ENCODE measurements at places on chromosomes 6 and 20. TPM values are rescaled to one million over a fixed set of nuclear protein-coding genes. Genes with fewer than 3 reads are reported as not detected.

GRCh38 chr6:166640342-166641043 is 13.4 kb upstream of the RPS6KA2 start:
- peaks cover 4% of the 10 kb centered on the region for H3K4me1 ChIP-seq
- H3K27ac ChIP-seq, result no peak overlapping the region
- H3K36me3 ChIP-seq, result no peaks in the 10 kb centered on the region
- peak; percentile 55 for DNase-seq

GRCh38 chr6:137967689-137968454 is 100.8 kb downstream of the TNFAIP3 start:
- no peak overlapping the region for H3K27ac ChIP-seq
- no peaks in the 10 kb centered on the region for H3K27me3 ChIP-seq
- no peaks in the 10 kb centered on the region for H3K4me1 ChIP-seq

DNA sequence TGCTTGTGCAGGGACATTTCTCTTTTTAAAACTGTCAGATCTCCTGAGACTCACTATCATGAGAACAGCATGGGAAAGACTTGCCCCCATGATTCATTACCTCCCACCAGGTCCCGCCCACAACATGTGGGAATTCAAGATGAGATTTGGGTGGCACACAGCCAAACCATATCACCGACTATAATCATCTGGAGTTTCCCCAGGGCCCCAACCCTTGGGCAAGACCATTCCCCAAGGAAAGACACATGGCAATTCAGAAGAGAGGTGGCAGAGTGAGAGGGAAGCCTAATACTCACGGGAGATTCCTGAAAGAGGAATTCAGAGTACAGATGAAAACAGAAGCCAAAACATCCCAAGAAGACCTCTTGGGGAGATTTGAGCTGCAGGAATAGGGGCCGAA is 291.0 kb upstream of the PLCB4 start:
- H3K27me3 ChIP-seq, result no peaks in the 10 kb centered on the region
- H3K36me3 ChIP-seq, result no peaks in the 10 kb centered on the region
- H3K27ac ChIP-seq, result no peak overlapping the region
- DNase-seq, result no peak

DNA sequence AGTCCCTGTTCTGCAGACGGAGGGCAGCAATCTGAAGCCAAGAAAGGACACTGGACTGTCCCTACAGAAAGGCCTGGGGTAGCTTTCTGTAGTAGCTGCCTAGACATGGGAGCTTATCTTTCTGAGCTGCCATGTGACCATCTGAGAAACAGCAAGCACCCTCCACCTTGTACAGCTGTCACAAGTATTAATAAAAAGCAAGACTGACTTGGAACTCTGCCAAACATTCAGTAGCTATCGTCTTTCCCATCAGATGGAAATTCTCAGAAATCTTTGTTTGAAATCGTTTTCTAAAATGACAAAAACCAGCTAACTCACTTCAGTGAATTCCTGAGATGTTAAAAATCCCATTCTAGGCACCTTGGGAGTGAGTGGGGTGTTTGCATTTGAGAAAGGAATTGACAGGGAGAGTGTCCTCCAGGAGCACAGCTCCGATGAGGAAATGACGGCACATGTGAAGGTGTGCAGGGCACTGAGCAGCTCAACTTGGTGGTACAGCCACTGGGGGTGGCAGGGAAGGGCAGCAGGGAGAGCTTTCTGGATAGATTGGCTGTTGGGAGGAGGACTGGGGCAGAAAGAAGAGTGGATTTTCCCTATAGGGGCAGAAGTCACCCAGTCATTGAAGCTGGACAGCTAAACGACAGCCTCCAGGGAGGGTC is 24.5 kb downstream of the ACSS1 start:
- peaks cover 27% of the 10 kb centered on the region for H3K4me1 ChIP-seq
- H3K27ac ChIP-seq, result peak overlapping the region; percentile 60
- DNase-seq, result no peak

GRCh38 chr6:4852938-4853337 is 76.7 kb downstream of the CDYL start:
- H3K4me1 ChIP-seq, result peaks cover 3% of the 10 kb centered on the region
- H3K36me3 ChIP-seq, result no peaks in the 10 kb centered on the region
- no peaks in the 10 kb centered on the region for H3K27me3 ChIP-seq
- DNase-seq, result no peak
- H3K27ac ChIP-seq, result no peak overlapping the region

- no peak overlapping the region for H3K4me3 ChIP-seq
- DNase-seq, result no peak
- H3K27me3 ChIP-seq, result no peaks in the 10 kb centered on the region
- no peaks in the 10 kb centered on the region for H3K36me3 ChIP-seq
Observed at GRCh38 chr6:102438171-102438570, 1044.7 kb downstream of the GRIK2 start.

GRCh38 chr6:12222405-12223366 is 67.5 kb upstream of the EDN1 start:
- H3K27ac ChIP-seq, result no peak overlapping the region
- no peaks in the 10 kb centered on the region for H3K36me3 ChIP-seq
- H3K4me3 ChIP-seq, result no peak overlapping the region
- no peaks in the 10 kb centered on the region for H3K27me3 ChIP-seq
- DNase-seq, result no peak

DNA sequence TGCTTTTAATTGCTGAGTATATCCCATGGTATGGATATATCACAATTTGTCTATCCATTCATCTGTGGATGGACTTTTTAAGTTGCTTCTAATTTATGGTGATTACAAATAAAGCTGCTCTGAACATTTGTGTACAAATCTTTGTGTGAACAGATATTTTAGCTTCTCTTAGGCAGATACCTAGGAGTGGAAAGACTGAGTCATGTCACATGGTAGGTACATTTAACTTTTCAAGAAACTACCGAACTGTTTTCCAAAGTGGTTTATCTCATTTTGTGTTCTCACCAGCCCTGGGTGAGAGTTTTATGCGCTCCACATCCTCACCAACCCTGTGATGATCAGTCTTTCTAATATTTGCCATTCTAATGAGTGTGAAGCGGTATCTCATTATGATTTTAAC is 31.0 kb upstream of the ZNFX1 start:
- H3K36me3 ChIP-seq, result no peaks in the 10 kb centered on the region
- H3K4me1 ChIP-seq, result no peaks in the 10 kb centered on the region
- H3K27ac ChIP-seq, result no peak overlapping the region
- no peak for DNase-seq
- H3K27me3 ChIP-seq, result no peaks in the 10 kb centered on the region

DNA sequence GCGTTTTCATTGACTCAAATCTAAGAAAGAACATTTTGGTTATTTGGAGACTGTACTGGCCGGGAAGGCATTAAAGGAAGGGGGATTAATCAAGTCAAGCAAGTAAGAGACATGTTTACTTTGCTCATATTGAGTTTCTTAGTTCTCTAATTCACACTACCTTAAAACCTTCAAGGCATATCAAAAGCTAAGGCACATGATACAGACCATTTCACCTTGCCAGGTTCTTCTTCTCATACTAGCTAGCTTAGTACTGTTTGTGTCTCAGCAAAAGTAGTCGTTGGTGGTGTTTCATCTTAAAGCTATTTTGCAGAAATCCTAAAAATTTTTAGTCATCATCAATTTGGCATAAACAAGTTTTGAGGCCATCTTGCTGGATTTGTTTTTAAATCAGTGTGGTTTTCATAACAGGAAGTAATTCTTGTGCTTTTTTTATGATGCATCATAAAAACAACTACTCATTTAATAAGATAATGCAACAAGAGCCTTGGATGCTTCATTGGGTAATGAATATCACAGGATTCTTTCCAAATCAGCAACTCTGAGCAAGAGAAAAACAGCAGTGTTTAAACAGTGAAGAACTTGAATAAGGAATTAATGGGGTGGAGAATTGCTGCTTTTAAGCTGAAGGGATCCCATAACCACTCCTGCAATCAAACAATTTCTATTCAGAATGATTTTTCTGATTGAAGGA is 425.3 kb downstream of the EPM2A start:
- H3K27ac ChIP-seq, result no peak overlapping the region
- no peaks in the 10 kb centered on the region for H3K36me3 ChIP-seq
- H3K4me1 ChIP-seq, result no peaks in the 10 kb centered on the region
- H3K4me3 ChIP-seq, result no peak overlapping the region
- no peak for DNase-seq

GRCh38 chr6:30325873-30326525 is 728 bp upstream of the TRIM39 start:
- H3K4me3 ChIP-seq, result peak overlapping the region; percentile 48
- no peaks in the 10 kb centered on the region for H3K36me3 ChIP-seq
- H3K27me3 ChIP-seq, result no peaks in the 10 kb centered on the region
- peak overlapping the region; percentile 96 for H3K27ac ChIP-seq

DNA sequence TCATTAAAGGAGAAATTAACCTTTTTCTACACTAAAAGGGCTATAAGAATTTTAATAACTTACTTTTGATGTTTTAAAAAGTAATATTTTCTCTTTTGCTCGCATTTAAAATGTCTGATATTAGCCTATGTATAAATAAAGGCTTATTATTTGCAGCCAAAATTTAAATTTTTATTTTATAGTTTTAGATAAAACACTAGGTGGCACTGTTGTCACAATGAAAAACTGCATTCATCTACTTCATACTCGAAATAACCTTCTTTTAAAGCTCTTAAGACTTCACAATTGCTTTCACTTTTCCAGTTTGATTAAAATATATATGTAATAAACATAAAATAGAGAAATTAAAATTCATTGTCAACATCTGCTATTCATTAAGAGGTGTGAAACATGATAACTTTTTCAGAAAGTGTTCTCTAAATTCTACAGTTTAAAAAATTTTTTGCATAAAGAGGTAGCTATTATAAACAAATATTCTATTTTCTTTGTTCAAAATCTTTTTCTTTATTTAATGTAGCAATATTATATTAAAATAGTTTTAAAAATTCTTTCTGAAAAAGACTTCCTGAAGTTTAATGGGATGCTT is 78.8 kb upstream of the DEFB112 start:
- H3K4me1 ChIP-seq, result no peaks in the 10 kb centered on the region
- H3K27me3 ChIP-seq, result peaks cover 2% of the 10 kb centered on the region
- H3K36me3 ChIP-seq, result no peaks in the 10 kb centered on the region
- no peak overlapping the region for H3K4me3 ChIP-seq
- no peak overlapping the region for H3K27ac ChIP-seq

DNA sequence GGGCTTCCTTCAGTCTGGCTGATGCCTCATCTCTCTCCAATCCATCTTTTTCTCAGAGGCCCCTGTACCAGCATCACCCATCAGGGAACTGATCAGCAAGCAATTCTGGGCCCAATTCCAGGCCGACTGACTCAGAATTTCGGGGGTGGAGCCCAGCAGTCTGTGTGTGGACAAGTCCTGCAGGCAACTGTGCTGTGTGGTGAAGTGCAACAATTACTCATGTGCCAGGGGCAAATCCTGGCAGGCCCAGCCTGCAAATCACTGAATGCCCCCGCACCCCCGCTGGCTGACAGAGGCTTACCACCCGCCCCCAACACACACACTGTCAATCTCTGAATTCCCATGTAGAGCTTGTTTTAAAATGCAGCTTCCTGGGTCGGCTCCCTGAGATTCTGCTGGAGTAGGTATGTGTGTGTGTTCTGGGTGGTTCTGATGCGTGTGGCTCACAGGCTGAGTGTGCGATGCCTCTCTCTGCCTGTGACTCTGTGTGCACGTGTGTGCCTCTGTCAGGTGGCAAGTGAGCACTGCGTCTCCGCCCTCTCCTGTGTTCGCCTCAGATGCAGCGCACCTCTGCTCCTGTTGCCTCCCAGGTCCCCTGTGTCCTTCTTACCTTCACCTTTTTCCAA is 45.4 kb downstream of the SSR1 start:
- H3K36me3 ChIP-seq, result no peaks in the 10 kb centered on the region
- H3K27me3 ChIP-seq, result no peaks in the 10 kb centered on the region
- no peak for DNase-seq
- no peaks in the 10 kb centered on the region for H3K4me1 ChIP-seq

- no peaks in the 10 kb centered on the region for H3K4me1 ChIP-seq
- H3K36me3 ChIP-seq, result no peaks in the 10 kb centered on the region
- peak overlapping the region; percentile 64 for H3K4me3 ChIP-seq
- DNase-seq, result peak; percentile 59
- H3K27me3 ChIP-seq, result no peaks in the 10 kb centered on the region
- H3K27ac ChIP-seq, result peak overlapping the region; percentile 38
Observed at GRCh38 chr6:105994591-105995390, 91.3 kb upstream of the PRDM1 start.

- no peak for DNase-seq
- no peak overlapping the region for H3K27ac ChIP-seq
- no peak overlapping the region for H3K4me3 ChIP-seq
- no peaks in the 10 kb centered on the region for H3K4me1 ChIP-seq
Observed at GRCh38 chr6:167934426-167934864, 63.0 kb upstream of the KIF25 start.

GRCh38 chr6:139409026-139409425 is 34.6 kb upstream of the CITED2 start:
- H3K36me3 ChIP-seq, result no peaks in the 10 kb centered on the region
- no peak overlapping the region for H3K27ac ChIP-seq
- DNase-seq, result no peak
- H3K27me3 ChIP-seq, result no peaks in the 10 kb centered on the region
- H3K4me3 ChIP-seq, result no peak overlapping the region

GRCh38 chr6:167699141-167699931 is 127.4 kb upstream of the AFDN start:
- H3K27ac ChIP-seq, result no peak overlapping the region
- H3K27me3 ChIP-seq, result no peaks in the 10 kb centered on the region
- H3K36me3 ChIP-seq, result no peaks in the 10 kb centered on the region
- H3K4me3 ChIP-seq, result no peak overlapping the region

- no peaks in the 10 kb centered on the region for H3K36me3 ChIP-seq
- H3K27ac ChIP-seq, result no peak overlapping the region
- H3K27me3 ChIP-seq, result no peaks in the 10 kb centered on the region
- H3K4me1 ChIP-seq, result no peaks in the 10 kb centered on the region
- DNase-seq, result no peak
Observed at GRCh38 chr6:102485480-102485879, 1092.0 kb downstream of the GRIK2 start.

DNA sequence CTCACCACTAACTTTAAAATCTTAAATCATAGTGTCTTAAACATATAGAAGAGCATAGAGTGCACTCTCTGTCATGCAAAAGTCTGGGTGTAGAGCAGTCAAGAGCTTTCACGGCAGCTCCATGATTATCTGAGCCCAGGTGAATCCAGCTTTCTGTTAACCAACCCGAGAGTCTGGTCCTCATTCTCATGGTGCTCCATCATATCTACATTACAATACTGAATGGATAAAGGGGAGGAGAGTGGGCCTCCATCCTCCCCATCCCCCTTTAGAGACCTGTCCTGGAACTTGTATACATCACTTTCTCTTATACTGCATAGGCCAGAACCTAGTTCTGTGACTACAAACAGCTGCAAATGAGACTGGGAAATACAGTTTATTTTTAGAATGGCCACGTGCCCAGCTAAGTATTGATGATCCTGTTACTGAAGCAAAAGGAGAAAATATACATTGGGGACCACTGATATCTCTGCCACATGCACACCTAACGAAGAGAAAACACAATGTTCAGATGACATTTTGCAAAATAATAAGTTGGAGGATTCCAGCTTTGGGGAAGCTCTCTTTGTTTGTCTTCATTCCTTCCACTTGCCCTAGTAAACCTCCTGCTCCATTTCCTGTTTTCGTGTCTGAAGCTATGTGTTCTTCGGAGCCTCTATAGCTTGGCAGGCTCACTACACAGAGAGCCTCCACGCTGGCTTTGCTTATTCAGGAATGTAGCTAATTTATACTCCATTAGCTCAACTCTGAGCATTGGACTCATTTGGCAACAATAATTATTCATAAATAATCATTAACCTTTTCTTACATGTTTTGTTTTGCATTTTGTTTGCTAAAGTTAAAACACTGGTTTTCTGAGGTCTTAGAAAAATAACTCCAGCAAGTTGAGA is 110.1 kb downstream of the IYD start:
- DNase-seq, result no peak
- H3K4me3 ChIP-seq, result no peak overlapping the region
- H3K4me1 ChIP-seq, result peaks cover 2% of the 10 kb centered on the region
- H3K27me3 ChIP-seq, result no peaks in the 10 kb centered on the region
- H3K36me3 ChIP-seq, result no peaks in the 10 kb centered on the region
- H3K27ac ChIP-seq, result no peak overlapping the region

The TRAPPC3L gene
- 0.20 TPM for polyA plus RNA-seq

The RAD21L1 gene
- polyA plus RNA-seq, result not detected

The ANKEF1 gene
- polyA plus RNA-seq, result 3.6 TPM

The SLC24A3 gene
- polyA plus RNA-seq, result 9.5 TPM

The HLA-A gene
- polyA plus RNA-seq, result 543 TPM

The BPI gene
- polyA plus RNA-seq, result 2.4 TPM
